Smooth muscle cell of the brain vasculature (primary cell): ENCODE measurements at places on chromosomes 4 and X.

- DNase-seq = no peak
Measured at GRCh38 chrX:644304-645281, 14.0 kb downstream of the SHOX start.

DNA sequence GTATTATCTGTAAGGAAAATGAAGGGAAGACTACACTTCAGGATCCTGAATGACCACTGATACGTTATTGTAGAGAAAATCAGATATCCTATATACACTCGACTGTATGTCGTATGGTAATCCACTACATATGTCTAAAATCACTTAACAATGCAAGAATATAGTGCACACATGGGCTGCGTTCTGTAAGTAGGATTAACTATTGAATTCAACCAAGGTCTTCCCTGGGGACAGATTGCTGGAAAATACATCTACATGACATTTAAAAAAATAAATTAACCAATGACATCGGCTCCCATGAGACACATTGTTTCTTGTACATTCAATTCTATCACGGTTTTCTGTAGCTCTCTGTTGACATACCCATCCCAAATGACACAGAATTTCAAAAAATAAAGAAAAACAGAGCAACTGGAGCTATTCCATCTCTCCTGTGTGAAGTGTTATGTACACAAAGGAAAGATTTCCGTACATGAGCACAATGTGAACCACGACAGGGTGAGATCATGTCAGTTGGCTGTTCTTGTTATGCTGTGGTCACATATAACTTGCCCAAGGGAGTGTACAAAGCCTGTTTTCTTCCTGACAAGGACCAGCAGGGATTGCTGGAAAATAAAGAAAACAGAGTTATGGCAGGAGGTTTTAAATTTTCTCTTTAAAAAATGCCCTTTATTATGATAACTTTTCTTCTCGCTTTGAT, 6.1 kb downstream of the ENOX2 start:
- no peak for DNase-seq

GRCh38 chr4:19195696-19196095, 1056.0 kb upstream of the SLIT2 start:
- DNase-seq = no peak

DNA sequence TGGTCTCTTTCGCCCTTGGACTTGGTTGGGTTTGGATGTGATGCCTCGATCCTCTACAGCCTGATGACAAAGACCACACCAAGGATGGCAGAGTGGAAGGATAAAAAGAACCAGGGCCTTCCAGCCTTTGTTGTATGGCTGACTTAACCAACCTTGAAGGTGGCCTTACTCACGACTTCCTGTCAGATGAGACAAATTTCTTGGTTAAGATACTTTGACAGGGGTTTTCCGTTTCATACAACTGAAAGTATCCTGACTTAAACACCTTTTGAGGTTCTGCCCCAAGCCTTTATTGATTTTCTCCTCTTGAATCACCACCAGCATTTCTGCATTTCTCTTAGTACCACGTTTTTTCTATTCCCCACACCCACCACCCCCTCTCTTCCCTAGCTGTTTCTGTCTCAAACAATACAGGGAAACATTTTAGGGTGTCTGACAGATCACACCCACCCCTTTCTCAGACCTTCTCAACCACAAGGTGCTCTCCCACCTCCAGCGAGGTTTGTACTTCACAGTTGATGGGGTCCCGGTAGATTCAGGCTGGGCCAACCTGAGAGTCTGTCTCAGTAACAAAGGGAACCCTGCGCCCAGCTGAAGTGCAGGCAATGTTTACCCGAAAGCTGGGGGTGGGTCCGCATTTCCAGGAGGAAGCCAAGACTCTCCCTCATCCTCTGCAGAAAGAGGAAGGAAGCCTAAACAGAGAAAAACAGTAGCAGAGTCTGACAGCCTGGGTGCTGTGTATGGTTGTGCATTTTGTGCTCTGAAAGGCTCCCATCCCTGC, 5.0 kb upstream of the TSPAN5 start:
- no peak for DNase-seq

GRCh38 chrX:5965406-5965805, 263.3 kb downstream of the NLGN4X start:
- DNase-seq = no peak

DNA sequence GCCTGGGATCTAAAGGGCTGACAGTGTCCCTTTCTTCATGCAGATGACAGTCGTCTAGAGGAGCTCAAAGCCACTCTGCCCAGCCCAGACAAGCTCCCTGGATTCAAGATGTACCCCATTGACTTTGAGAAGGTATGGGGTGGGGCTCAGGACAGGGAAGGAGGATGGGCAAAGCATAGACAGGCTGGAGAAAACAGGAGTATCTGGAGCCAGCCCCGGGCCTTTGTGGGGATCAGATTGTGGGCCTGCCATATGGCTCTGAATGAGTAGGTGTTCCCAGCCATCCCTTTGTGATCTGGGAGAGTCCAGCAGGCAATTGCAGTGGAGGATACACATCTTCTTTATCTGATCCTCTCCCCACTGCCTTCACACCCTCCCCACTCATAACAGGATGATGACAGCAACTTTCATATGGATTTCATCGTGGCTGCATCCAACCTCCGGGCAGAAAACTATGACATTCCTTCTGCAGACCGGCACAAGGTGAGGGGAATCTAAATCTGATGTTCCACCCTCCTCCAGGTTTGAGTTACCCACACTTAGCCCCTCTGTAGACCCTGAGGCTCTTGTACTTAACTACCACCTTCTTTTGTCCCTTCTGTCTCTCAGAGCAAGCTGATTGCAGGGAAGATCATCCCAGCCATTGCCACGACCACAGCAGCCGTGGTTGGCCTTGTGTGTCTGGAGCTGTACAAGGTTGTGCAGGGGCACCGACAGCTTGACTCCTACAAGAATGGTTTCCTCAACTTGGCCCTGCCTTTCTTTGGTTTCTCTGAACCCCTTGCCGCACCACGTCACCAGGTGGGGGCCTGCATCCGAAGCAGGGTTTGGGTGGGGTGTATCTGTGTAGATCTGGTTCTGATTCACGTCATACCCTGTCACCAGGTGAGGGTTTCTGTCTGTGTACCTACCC, 5.8 kb upstream of the CDK16 start:
- no peak for DNase-seq

- DNase-seq = no peak
Measured at GRCh38 chrX:32041181-32041580, 969.3 kb upstream of the FTHL17 start.

GRCh38 chr4:155953151-155954117, at the start of gene CTSO:
Gene CTSO, minus strand, starts transcription at chr4:155953866. Its CDS starts 19 bp downstream, at chr4:155953847.
- peak; percentile 73 for DNase-seq

DNA sequence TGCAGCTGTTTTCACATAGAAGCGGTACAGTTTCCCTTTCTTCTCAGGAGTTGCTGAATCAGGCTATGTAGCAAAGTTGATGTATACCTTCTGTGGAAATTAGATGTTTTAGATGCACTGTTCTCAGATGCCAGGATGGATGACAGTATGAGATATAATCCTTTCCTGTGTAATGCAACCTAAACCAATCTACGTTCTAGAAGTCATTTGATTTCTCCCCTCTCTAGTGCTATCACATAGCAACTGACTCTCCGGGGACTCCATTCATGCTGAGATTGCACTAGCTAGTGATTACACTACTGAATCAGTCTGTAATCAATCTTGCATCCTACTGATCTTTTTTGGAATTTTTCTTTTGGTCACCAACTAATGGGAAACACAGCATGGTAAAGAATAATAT, 1881.7 kb downstream of the PCDH7 start:
- no peak for DNase-seq

- no peak for DNase-seq
Measured at GRCh38 chrX:20015945-20016615, 25.2 kb upstream of the BCLAF3 start.

DNA sequence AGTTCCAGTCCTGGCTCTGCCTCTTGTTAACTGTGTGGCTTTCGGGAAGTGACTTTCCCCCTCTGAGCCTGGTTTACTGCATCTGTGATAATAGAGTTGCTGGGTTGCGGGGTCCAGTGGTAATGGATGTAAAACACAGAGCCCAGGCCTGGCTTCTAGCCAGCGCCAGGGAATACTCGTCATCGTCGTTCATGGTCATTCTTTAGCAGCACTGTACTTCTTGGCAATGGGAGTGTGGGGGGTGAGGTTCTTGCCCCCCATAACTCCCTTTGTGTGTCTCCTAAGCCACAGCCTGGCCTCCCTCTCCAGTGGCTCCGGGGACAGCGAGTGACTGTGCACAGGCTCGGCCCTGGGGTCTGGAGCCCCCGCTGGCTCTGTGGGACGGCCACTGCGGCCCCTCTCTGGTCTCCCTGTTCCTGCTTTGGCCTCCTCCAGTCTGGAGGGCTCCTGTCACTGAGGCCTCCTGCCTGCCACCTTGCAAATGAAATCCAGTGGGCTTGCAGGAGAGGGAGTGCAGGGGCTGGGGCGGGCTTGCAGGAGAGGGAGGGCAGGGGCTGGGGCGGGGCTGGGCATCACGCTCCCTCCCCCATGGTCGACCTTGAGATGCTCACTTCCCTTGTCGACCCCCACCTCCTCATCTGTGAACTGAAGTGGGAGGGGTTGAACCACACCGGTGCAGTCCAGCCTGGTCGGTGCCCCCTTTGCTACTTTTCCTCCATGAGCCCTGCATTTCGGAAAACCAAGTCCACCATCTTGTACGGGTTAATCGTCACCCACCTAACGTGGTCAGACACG, 13.2 kb downstream of the PSAPL1 start:
- DNase-seq = no peak

DNA sequence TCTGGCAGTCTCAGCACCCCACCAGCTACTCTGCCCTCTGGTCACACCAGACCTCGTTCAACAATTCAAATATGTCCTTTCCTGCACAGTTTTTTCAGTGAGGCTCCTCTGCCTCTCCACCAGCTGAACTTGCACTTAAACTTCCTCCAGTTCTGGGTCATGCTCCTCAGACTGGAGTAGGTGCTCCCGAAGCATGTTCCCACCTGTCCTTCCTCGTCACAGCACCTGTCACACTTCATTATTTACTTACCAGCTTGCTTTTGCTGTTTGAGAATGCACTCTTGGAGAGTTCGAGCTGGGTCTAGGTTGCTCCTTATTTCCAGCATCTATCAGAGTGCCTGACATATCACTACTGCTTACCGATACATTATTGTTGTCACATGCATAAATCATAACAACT, 144.8 kb upstream of the TTC29 start:
- no peak for DNase-seq

GRCh38 chr4:142559986-142560385, 286.1 kb downstream of the INPP4B start:
- no peak for DNase-seq

- no peak for DNase-seq
Measured at GRCh38 chr4:37540486-37540885, 145.7 kb downstream of the RELL1 start.

GRCh38 chr4:86032476-86033022, 327.3 kb downstream of the MAPK10 start:
- no peak for DNase-seq

DNA sequence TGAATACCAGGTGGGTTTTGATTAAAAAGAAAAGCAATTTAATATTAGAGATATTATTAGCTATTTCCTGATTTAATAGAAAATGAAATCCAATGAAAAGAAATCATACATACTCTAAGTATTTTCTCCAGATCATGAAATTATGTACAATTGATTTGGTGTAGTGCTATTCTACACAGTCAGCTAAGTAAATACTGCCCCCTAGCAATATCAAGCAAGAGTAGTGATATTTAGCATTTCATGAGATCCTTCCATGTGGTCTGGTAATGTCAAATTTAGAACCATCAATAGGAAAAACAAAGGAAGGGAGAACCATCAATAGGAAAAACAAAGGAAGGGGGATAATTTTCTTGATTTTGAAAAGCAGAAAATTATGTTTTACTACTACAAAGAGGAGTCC, 114.6 kb downstream of the TBCK start:
- no peak for DNase-seq

- DNase-seq = no peak
Measured at GRCh38 chrX:9431281-9431680, 33.6 kb upstream of the TBL1X start.

DNA sequence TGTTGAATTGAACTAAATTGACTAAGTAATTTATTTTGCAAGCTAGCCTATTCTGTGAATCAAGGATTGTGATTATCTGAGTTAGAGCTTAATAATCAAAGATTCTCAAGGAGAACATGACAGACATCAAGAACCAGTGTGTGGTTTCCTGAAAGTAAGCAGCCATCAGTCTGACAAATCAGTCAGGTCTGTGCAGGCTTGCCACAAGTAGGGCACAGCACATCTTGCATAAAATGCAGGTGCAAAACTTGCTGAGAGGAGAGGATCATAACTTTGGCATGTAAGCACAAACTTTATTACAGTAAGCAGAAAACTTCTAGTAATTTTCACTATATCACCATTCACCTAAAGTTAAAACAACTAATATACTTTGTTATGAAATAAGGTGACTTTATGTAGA, 22.5 kb downstream of the FAM241A start:
- DNase-seq = no peak

GRCh38 chr4:14343961-14344360, 658.3 kb upstream of the CPEB2 start:
- no peak for DNase-seq

- no peak for DNase-seq
Measured at GRCh38 chr4:20017777-20018115, 234.0 kb upstream of the SLIT2 start.

- DNase-seq = no peak
Measured at GRCh38 chrX:135652602-135653001, 60.8 kb upstream of the CT45A1 start.

- DNase-seq = no peak
Measured at GRCh38 chr4:153963216-153963615, 174.3 kb upstream of the SFRP2 start.

DNA sequence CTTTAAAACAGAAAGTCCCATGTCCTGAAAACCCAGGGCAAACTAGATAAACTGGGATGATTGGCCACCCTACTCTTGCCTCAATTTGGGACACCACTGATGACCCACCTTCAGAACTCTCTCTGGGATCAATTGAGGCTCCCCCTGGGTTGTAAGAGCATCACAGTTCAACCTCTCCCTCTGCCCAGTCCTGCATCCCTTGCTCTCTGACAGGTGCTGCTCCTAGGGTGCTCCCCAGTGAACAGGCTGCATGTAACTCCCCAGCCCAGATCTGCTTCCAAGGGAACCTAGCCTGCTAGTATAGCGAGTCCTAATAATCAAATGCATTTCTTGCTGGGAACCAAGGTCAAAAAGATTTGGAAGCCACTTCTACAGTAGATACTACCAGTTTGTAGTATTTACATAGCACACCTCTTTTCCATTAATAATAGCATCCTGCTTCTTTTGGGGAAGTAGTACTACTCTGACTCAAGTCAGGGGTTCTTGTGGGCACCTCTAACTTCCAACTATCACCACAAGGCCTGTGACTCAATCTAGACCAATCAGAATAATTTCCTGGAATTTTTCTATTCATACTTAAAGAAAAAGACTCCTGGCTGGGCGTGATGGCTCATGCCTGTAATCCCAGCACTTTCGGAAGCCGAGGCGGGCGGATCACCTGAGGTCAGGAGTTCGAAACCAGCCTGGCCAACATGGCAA, 42.1 kb upstream of the SPINK2 start:
- no peak for DNase-seq

- no peak for DNase-seq
Measured at GRCh38 chr4:2482192-2482591, 13.3 kb downstream of the RNF4 start.

DNA sequence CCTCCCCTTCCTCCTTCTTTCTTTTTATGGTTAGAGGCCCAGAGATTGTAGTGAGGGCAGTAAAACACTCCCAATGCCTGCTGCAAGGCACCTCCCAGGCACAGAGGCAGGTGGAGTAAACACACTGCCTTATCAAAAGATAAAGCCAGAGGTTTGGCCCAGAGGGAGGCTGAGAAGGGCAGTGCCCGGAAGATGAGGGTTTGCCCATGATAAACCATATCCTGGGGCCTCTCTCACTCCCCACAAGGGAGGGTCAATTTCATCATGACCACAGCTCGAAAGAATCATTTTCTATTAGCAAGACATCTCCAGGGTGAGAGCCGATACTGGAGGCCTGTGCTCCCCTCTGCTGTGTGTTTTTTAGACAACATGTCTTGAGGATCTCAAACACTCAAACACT, 98.5 kb upstream of the FAM9C start:
- no peak for DNase-seq
